ENCODE measurements at places on chromosomes 6 and 20.

GRCh38 chr6:148367411-148368024 lies 24.9 kb downstream of the SASH1 start:
- DNase-seq, result peak; percentile 70

DNA sequence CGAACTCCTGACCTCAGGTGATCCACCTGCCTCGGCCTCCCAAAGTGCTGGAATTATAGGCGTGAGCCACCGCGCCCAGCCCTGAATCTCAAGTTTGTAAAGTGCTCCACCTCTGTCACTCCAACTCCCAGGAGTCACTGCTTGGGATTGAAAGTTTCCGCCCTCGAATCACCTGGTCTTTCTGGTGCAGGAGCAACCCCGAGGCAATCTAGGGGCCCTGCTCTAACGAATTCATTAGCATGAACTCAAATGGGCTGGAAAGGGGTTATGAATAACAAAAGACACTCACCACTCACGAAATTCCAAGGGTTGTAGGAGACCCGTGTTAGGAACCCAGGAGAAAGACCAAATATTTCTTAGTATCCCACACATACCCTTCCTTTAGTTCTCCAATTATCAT lies 26.1 kb downstream of the RBCK1 start:
- DNase-seq, result no peak

DNA sequence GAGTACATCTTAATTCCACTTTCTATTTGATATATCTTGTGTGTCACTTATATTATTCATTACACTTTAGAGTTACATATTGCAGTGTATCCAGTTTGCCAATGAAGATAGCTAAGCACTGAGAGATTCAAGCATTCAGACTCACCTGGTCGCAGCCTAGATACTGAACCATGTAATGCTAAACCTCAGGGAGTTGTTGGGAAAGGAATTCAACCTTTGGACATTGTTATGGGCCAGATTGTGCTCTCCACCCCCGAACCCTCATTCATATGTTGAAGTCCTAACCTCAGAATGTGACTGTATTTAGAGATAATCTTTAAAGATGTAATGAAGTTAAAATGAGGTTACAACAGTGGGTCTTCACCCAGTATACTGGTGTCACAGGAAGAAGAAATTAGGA lies 13.8 kb upstream of the KIF16B start:
- DNase-seq, result no peak

- no peak for DNase-seq
These were observed 2.4 kb upstream of the MCM3 start for GRCh38 chr6:52286798-52287432.

DNA sequence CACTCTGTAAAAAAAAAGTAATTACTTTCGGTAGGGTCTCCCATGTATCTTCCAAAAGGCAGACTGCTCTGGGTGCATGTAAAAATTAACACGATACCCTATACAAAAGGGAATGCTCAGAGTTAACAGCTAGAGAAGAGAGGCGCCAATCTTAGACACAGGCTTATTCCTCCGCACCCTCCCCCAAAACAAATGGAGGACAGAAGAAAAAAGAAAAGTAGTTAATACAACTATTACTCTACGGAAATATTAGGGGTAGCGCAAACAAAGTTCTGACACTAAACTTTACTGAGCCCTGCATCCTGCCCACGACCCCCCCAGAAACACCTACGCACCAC lies 331 bp upstream of the UFL1 start:
- no peak for DNase-seq

DNA sequence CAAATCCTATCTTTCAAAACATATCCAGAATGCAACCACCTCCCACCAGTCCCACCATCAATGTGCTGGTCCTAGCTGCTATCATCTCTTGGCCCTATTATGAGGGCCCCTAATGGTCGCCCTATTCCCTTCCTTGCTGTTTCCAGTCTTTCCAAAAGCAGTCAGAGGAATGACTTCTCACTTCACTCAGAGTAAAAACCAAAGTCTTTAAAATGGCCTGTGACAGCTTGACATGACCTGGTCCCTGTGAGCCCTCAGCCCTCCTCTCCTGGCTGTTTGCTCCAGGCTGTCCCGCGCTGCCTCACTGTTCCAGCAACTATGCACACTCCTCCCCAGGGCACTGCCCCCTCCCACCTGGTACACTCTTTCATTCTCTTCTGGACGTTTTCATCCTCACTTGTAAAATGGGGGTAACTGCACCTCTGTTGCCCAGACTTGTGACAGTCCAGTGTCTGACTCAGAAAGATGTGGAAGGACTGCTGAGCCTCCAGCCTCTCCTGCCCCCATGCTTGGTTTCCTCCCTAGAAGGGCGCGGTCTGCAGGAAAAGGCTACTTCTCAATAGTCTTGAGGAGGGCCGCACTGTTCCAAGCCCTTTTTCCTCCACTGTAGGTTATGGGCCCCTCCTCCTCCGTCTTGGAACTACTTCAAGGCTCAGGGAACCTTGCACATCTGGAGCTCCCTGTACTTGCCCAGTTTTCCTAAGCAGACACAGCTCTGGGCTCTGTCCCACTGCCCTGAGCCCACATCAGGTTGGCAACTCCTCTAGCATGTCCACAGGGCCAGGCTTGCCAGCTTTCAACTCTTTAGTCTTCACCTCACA lies 64.7 kb downstream of the MYH7B start:
- DNase-seq, result peak; percentile 68

DNA sequence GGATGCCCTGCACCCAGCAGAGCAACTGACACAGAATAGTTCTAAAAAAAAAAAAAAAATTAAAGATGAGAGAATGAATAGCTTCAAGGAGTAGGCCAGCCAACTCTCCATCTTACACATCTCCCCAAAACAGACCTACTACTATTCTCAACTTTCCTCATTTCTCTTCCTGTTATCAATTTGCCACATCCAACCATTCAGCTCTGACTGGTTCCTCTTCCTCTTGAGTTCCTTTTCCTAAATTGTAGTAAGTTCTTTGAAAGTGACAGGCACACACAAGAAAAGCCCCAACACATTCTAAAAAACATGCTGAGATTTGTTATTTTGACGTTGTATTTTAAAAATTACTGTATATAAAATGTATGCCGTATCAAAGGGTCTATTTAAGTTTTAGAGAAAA lies 117.2 kb downstream of the PDSS2 start:
- DNase-seq, result no peak

- no peak for DNase-seq
These were observed 4.4 kb downstream of the C6orf89 start for GRCh38 chr6:36890112-36890663.

- DNase-seq, result no peak
These were observed 15.1 kb downstream of the MYBL2 start for GRCh38 chr20:43681991-43682410.

- no peak for DNase-seq
These were observed 31.3 kb upstream of the ADGRF1 start for GRCh38 chr6:47073125-47074110.

- no peak for DNase-seq
These were observed 147.4 kb downstream of the CD24 start for GRCh38 chr6:106827081-106827480.

- no peak for DNase-seq
These were observed 25.5 kb downstream of the ABHD12 start for GRCh38 chr20:25364879-25365699.

GRCh38 chr6:117573006-117573680 lies 29.2 kb downstream of the GOPC start:
- DNase-seq, result no peak

DNA sequence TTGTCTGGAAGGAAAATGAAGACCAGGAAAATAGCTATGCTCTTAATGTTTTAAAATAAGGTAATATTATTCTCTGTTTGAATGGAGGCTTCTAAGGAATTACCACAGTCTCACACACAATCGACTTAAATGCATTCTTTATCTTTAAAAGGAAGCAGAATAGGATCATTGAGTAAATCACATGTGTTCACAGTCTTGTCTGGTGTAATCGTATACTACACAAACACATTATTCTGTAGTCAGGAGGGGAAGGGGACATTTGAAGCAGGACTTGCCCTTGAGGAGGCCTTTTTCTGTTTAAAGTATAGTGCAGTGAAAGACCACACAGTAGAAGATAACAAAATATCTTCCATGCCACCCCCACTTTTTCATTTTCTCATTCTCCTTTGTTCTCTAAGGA lies 20.6 kb upstream of the REV3L start:
- DNase-seq, result no peak

GRCh38 chr20:8778387-8778786 lies 290.5 kb upstream of the PLCB4 start:
- no peak for DNase-seq
